Substantia nigra (tissue), 51 donors: ENCODE measurements at places on chromosomes 11 and 22.

DNA sequence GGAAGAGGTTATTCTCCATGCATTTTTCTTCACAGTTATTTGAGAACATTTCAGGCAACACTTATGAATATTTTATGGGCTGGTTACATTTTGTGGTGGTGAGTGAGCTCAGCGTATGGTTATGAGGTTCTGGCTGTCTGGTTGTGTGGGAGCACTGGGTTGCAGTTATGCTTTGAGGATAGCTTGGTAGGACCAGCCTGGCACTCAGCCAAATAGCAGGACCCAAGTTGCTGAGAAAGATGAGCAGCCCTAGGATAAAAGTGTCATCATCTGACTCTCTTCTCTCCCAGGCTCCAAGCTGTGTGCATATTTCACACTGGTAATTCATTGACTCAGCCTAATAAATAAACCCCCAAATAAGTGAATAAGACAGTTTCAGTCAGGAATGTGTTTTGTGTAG is 8.1 kb upstream of the SRSF8 start:
- no peak for DNase-seq

GRCh38 chr22:39269095-39269790 is 24.5 kb upstream of the PDGFB start:
- no peak for DNase-seq

- no peak for DNase-seq
These were observed 7.6 kb upstream of the MICAL2 start for GRCh38 chr11:12102588-12103410.

DNA sequence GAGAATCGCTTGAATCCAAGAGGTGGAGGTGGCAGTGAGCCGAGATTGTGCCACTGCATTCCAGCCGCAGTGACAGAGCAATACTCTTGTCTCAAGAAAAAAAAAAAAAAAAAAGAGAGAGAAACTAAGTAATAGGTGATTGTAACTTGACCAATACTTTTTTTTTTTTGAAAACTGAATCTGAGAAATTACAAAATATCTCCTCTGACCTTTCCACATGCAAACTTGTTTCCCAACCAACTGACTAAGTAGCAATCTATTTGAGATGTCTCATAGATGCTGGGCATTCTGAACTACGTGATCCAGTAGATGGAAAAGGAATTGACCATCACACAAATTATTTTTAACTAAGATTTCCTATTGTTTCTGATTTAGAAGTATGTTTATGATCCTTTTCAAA is 407.3 kb upstream of the CHORDC1 start:
- no peak for DNase-seq

DNA sequence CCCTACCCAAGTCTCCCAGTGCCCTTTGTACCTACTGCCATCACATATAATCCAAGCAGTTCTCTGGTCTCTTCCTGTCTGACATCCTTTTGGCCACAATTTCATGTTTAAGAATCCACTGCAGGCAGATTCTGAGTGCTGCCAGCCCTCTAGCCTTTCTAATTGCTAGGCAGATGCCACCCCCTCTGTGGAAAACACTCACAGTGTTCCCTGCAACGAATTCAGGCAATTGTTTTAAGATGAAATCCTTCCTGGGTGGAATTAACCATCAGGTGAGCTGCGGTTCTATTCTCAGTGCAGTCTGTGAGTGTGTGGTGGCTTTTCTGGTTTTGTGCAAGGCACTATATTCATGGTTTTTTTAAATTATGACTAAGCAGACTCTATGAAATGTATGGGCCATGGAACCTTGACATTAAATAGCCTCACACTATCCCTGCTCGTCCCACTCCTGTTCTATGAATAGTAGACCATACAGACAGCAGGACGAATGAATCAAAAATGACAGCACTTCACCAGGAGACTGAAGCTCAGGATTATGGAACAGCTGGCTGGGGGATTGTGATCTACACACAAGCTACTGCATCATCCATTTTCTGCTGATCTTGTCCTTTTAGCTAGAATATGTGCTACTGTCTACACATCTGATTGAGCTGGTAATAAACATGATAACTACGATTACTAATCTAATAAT is 29.8 kb upstream of the BMAL1 start:
- DNase-seq, result no peak

- DNase-seq, result no peak
These were observed 18.2 kb upstream of the CASP12 start for GRCh38 chr11:104916442-104916841.

DNA sequence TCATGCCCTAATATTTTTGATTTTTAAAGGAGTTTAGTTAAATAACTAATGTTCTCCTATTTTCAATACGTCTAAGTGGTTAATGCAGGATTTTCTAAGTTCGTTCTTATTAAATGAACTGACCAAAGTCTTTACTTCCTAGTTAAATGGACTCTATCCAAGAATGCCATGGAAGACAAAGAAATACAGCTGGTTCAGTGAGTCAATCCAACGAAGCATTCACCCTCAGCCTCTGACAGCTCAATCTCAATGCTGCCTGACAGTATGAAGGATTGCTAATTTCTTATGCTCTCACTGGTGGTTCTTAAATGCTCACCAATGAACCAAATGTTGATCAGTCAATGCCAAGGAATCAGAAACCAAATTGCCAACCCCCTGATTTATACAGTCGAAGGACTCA is 219.4 kb downstream of the CADM1 start:
- DNase-seq, result no peak

DNA sequence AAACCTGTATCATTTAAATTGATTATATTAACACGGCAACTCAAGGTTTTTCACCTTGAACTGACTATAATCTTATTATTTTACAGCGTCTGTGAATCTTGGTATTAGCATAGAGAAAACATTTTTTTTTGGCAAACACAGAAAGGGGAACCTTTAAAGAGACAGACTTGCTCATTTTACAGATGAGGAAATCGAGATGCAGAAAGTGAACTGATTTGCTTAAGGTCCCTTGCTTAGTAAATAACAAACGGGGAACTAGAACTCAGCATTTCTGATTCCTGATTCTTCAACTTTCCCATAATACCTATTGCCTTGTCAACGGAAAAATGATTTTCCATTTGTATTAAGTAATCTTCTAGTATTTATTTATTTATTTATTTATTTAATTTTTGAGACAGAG is 33.2 kb upstream of the CECR2 start:
- DNase-seq, result no peak

- DNase-seq, result no peak
These were observed 50.8 kb upstream of the ELF5 start for GRCh38 chr11:34564406-34564805.

DNA sequence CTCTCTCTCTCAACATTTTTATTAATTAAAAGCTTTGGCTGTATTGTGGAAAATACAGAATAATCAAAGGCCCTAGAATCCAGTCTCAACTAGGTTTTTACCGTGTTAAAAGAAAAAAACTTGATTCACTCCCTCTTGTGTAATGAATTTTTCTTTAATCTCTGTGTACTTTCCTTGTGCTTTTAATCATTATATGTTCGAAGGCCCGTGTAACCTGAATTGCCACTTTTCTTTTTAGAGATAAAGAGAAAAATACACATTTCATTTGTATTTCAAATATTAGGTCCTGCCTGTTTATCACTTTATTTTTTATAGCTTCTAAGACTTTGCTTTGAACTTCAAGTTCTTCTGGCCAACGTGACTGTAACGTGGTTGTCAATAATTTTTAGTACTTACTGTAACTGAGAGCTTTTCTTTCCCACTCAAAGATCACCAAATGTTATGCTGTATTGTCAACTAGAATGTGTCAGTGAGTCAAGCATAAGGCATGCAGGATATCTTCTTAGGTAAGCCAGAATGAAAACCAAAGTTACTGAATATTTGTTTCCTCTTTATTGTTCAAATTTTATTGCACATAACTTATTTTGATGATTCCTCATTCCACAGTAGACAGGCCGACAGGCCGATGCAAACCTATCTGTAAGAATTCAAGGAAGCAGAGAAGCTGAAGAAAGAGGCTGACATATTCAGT is 23.3 kb upstream of the FAR1 start:
- no peak for DNase-seq

- DNase-seq, result no peak
These were observed 30.3 kb downstream of the SGSM1 start for GRCh38 chr22:24836282-24836681.

DNA sequence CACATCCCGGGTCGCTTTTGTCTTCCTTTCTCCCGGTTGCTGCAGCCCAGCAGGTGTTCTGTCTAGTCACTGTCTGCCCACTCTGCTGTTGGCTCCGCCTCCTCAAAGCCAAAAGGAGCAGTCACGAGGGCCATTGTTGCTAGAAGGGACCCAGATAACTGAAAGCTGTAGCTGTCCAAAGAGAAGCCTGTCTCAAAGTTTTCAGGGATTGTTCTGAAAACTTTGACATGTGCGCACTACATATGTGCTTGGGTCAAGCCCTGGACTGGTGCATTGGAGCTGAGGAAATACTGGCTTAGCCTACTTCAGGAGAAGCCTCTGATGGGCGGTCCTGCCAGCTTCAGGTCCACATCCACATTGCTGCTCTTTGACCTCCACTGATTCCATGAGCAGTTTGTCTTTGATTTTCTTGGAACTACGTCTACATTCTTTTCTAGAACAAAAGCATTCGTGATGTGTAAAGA is 8.8 kb upstream of the OR2AT4 start:
- DNase-seq, result no peak

- DNase-seq, result no peak
These were observed 30.0 kb upstream of the ME3 start for GRCh38 chr11:86702220-86702983.

DNA sequence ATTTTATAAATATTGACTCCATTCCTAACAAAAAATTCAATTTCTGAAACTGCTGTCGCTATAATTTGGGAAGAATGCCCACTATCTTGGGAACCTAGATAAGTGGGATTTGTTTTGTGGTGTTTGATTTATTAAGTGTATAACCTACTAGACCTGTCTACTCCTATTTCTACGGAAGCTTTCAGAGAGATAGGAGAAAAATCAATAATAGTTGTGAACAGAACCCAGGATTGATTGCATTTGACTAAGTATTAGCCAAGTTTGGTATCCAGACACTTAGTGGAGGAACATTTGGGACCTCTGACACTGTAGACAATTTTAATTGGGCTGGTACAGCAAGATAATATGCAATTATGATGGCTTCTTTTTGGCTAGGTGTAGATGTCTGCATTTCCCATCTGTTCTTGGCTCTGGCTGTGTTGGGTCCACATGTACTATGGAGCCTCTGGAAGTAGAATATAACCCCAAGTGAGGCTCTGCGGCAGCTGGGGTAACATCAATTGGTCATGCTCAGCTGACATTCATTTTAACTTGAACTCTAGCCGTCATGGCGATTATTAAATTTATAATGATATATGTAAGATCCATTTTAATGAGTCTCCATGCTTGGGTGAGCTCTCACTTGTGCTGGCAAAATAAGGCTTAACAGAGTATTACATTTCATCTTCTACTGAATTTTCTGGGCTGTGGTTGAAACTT is 111.5 kb upstream of the E2F8 start:
- DNase-seq, result no peak

GRCh38 chr11:93193731-93194130 is 4.1 kb downstream of the SLC36A4 start:
- DNase-seq, result no peak

DNA sequence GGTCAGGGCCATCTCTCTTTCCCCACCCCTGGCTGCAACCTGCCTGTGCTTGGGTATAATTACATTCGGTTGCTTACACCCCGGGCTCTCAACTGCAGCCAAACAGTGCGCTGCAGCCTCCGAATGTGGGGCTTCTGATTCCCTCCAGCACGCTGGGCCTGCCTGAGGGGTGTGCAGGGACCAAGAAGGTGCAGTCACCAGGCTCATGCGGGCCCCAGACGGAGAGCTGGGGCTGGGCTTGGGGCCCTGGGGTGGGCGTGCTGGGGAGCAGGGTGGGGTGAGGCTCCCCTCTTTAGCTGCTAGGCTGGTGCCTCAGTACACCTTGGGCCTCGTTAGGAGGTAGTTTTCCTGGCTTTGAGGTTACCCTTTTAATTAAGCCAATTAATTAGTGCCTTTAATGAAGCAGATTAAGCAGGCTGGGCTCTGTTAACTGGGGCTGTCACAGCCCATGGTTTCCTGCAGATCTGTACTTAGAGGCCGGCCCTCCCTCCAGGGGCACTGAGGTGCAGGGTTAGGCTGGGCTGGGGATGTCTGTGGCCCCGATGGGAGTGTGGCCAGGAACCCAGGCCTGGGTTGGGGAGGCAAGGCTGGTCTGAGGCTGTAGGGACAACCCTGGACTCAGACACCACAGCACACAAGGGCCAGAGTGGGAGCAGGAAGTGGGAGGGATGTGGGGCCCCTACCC is 17.3 kb downstream of the FLRT1 start:
- no peak for DNase-seq

GRCh38 chr11:12285811-12286222 is 91.6 kb upstream of the PARVA start:
- DNase-seq, result no peak

DNA sequence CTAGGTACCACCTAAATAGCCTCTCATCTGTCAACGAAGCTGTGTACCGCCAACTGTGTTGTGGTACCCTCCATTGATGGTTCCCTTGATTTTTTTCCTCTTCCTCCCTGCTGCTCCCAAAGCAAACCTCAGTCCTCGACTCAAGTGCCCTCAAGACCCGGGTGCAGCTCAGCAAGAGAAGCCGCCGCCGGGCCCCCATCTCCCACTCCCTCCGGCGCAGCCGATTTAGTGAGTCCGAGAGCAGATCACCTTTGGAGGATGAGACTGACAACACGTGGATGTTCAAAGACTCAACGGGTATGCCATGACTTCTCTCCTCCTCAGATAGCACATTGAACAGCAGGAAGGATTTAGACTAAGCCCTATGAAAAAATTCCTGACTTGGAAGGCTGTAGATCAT is 22.4 kb upstream of the CRYBB3 start:
- no peak for DNase-seq
